ENCODE measurements at places on chromosomes 3 and 15.

GRCh38 chr3:167318306-167318705 lies 61.8 kb downstream of the ZBBX start:
- DNase-seq, result no peak

DNA sequence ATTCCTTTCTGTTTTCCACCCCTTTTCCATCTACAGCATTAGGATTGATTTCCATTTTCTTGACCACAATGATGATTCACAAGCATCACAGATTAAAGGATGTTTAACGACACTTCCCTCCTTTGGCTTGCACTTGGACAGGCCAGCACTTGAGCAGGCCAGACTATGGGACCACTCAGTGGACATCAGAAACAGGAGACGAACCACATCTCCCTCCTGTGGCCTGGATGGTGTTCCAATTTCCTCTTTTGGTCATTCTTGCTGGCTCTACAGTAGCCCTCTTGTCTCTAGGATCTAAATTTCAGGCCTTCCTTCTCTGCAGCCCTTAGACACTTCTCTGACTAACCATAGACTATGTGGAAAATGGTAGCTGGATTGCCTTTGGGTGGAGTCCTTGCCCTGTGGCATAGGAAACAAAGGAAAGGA lies 78.8 kb upstream of the BOC start:
- DNase-seq, result no peak

- DNase-seq, result no peak
Measured at GRCh38 chr3:125148836-125149235, 63.7 kb downstream of the SLC12A8 start.

GRCh38 chr3:107268469-107268868 lies 108.8 kb upstream of the CCDC54 start:
- no peak for DNase-seq

DNA sequence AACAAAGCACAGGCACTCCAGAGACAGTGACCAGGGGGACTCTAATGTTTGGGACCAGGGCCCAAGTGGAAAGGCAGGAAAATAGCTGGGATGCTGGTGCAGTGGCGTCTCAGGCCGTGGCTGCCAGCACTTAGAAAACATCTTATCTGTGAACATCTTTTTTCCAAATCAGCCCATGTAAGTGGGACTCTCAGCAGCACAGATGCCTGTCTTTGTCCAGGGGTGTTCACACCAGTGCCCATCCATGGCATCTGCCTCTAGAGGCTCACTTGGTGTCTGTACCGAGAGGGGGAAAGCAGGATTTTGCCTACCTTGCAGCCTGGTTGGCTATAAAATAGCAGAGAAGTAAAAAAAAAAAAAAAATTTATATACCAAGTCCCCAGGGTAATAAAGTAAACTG lies 26.7 kb downstream of the SLC12A8 start:
- DNase-seq, result no peak

DNA sequence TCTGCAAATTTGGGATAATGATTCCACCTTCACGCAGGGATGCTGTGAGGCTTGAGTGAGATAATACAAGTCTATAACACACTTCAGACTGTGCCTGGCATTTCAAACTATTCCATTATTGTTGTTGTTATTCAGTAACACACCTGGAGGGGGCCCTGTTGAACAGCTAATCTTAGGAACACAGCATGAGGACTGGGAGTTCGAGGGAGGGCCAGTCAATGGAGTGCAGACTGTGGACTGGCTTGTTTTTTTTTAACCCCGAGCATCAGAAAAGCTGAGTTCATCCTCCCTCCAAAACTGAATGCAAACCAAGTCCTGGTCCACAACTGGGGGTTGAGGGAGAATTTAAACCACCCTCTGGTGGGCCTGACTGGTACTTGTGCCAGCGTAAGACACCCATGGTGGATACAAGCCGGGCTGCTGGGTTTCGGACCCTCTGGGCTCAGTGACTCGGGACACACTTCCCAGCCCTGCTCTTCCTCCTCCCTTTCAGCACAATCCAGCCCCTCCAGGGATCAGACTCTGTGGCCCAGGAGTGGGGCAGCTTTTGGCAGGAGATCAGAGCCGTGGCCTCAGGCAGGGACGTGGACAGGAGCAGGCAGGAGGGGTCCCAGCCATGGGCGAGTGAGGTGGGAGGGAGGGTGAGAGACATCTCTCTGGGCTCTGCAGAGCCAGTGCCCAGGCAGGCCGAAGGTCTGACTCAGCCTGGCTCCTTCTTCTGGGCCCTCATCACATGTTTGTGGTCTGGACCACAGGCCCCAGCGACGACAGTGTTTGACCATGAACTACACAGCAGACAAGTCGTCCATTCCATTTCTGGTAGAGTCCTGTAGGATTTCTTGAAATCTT lies 36.3 kb upstream of the MEX3B start:
- no peak for DNase-seq

- no peak for DNase-seq
Measured at GRCh38 chr15:99683000-99683670, 50.1 kb downstream of the LYSMD4 start.

DNA sequence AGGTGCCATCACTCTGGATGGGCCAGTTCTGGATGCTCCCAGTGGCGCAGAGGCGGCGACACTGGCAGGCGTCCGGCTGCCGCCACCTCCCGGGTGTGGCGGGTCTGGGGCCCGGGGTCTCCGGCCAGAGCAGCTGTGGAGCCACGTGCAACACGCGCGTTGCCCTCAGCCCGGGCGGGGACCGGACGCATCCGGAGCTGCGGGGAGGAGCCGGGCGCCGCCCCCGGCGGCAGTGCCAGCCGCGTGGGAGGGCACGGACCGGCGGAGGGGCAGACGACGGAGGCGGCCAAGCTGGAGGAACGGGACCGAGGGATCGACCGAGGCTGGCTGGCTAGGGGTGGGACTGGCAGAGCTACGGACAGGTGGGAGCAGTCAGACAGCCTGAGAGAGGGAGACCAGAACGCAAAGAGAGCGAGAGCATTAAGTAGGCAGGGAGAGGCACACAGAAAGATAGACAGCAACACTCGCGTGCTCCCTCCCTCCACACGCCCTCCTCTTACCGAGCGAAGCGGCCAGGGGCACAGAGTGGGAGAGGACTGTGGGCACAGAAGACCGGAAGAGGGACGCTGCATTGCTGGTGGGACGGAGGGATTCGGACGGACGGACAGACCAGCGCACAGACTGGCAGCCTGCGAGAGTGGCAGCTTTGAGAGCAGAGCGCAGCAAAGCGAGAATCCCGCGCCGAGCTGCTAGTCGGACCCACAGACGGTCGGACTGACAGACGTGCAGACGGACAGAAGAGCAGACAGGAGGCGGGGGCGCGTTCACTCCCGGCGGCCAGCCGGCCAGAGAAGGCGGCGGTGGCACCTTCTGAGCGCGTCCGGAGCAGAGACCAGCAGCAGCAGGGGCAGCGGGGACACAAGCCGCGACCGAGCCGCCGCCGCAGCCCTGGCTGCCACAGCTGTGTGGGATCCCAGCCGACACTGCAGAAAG lies at the start of gene ARPP21:
Gene ARPP21 (plus strand): TSS at position 272 of the 933 bp plus-strand sequence. CDS start 42,227 bp downstream, outside the sequence.
- no peak for DNase-seq

DNA sequence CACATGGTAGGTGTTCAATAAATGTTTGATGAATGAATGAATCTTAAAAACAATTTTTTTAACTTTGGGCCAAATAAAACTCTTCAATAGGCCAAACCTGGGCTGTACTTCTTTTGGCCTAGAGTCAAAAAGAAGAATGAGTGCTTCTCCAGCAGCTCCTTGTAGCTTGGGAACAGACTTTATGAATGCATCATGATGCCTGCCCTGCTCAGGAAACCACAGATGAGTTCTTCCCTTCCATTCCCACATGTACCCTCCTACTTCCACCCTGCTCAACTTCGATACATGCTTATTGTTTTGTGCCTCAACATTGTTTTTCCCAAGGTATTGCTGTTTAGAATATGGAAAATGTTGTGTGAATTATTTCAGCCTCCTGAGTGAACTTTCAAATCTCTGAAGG lies 87.0 kb downstream of the FILIP1L start:
- DNase-seq, result no peak

DNA sequence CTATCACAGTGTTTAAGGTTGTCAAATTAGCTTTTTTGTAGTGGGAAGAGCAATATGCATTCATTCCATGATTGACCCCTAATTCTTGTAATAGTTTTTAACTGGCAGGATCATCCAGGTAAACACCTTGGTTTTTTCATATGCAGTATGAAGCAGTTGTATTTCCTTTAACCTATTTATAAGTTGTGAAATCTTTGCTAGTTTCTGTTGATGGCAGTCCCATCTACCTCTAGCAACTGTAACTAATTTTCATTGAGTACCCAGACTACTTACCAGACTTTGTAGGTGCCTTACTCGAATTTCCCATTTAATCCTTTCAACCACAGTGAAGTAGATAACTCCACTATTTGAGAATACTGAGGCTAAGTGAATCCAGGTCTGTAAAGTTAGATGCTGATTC lies 6.1 kb downstream of the FXR1 start:
- no peak for DNase-seq

DNA sequence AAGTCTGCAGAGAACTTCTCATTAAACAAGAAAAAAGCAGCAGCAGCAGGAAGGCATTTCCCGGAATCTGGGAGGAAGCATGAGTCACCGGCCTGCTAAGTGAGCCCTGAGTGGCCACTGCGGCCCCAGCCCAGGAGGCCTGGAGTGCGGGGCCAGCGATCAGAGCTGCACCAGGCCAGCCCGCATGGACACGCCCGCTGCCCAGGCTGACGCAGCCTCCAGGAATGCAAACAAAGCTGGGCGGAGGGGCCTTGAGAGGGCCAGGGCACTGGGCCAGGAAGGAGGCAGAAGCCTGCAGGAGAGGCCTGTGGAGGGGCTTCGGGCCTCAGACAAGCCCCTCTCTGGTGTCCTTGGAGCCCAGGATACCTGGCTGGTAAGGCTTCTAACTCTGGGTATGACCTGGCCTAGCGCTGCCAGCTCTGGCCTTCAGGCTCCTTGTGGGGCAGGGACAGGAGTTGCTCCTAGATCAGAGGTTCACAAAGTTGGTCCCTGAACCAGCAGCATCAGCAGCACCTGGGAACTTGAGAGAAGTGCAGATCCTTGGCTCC lies 101.2 kb downstream of the SMAD6 start:
- no peak for DNase-seq

DNA sequence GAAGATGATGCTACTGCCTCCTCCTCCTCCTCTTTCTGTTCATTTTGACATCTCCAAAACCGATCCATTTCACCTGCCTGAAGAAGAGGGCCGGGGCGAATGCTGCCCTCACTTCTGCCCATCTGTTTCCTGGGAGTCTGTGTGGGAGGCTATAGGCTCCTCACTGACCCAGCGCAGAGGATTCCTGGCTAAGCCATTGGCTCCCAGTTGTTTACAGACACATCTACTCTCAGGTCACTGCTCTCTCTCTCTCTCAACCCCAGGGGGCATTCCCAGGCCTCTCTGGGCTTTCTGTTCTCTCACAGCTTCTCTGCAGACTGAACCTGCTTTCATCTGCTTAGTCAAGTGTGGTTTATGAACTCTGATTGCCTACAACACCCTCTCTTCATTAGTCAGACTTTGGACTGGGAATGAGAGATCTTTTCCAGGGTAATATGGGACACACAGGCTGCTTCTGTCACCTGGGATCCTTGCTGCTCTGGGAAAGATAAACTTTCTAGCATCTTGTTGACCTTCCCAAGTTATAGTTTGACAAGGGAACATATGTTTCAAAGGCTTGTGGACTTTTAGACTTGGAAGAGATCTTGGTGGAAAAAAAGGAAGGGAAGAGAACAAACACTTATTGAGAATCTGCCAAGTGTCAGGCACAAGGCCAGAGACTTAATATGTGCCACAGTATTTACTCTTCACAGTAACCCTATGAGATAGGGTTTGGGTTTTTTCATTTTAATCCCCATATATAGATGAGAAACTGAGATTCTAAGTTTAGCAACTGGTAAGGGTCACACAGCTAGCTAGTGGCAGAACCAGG lies 30.2 kb upstream of the USP3 start:
- DNase-seq, result peak; percentile 24

All from T-helper 9 cell (primary cell).